H1 (cell line): ENCODE measurements at places on chromosomes 1 and 21. TPM values are rescaled to one million over a fixed set of nuclear protein-coding genes. Genes with fewer than 3 reads are reported as not detected.

DNA sequence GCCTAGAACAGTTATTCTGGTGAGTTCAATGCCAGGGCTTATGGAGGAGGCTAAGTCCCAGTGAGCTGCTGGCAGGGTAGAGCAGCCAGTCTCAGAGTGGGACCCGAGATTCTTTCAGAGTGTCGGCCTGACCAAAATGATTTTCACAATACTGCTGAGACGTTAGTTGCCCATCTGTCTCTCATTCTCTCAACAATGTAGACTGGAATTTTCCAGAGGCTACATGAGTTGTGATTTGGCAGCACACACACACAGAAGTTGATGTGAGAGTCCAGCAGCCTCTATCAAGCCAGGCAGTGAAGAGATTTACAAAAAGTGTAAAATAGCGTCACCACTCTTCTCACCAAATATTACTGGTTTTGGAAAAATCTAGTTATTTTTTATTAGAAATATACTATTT lies 21.7 kb downstream of the CACNA1S start:
- no peak for DNase-seq

Gene RAB3B
- 36.8 and 37.3 TPM in 2 replicates for total RNA-seq

GRCh38 chr1:229557200-229557850 lies 1.2 kb downstream of the ABCB10 start:
- DNase-seq, result no peak

GRCh38 chr1:241591317-241591716 lies 48.9 kb downstream of the CHML start:
- no peak for DNase-seq
